ENCODE measurements at places on chromosomes 11 and 22.

- no peak for DNase-seq
Observed at GRCh38 chr11:26929806-26930517, 64.0 kb upstream of the FIBIN start.

DNA sequence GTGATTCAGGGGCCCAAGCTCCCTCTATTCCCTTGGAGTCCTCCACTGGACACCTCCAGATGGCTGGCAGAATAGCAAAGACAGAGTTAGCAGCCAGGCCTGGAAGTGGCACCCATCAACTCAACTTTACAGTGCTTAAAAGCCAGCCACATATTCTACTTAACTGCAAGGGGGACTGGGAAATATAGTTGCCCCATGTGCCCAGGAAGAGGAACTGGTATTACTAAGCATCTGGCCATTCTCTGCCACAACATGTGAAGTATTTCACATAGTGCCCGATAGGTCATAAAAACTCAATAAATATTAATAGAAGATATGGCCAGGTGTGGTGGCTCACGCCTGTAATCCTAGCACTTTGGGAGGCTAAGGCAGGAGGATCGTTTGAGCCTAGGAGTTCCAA lies 5.5 kb upstream of the IL10RA start:
- DNase-seq = no peak

DNA sequence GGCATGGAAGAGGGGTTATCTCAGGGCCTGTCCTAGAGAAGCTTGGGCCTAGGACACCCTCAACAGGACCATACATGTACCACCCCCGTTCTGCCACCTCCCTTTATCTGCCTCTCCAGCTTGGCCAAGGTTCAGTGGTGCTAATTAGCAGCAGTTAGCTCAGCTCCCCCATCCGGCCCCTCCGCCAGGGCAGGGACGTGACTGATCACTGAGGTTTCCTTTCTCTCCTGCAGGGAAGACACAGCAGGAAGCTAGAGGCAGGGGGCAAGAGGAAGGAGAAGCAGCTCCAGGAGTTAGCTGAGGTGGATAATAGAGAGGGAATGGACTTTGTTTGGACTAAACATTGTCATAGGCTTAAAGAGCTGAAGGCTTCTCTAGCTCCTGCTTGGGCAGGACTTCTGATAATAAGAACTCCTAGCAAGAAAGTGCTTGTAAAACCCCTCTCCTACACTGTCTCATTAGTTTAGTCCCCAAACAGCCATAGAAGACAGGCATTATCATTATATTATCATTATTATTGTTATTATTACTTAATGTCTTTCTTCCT lies 53.8 kb downstream of the BUD13 start:
- DNase-seq = no peak

DNA sequence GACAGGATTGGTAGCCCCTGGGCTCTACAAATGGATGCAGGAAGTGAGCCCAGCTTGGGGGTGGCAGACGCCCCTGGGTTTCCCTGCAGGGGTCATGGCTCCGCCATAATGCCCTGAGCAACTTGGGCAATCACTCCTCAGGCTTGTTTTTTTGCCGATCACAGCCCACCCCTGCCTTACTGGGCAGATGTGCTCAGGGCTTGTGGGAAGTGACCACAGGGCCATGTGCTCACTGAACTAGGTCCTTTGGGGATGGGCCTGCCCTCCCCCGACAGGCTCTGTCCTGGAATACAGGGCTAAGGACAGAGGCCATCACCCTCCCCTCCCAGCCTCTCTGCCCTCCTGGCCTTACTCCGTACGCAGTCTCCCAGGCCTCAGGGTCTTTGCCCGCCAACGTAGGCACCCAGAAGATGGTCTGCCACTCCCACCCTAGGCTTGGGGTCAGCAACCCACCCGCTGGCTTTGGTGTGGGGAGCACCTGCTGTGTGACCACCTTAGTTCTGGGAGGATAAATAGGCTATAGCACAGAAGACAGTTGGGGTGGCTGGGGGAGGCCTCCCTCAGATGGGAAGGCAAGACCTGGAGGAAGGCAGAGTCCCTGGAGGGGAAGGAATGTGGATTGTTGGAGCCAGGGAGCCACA lies 3.8 kb downstream of the RPLP2 start:
- DNase-seq = no peak

- peak; percentile 69 for DNase-seq
Observed at GRCh38 chr11:47565340-47566148, at the start of gene PTPMT1. PTPMT1 (plus strand) TSS chr11:47565599; CDS start chr11:47565623, 24 bp downstream.

DNA sequence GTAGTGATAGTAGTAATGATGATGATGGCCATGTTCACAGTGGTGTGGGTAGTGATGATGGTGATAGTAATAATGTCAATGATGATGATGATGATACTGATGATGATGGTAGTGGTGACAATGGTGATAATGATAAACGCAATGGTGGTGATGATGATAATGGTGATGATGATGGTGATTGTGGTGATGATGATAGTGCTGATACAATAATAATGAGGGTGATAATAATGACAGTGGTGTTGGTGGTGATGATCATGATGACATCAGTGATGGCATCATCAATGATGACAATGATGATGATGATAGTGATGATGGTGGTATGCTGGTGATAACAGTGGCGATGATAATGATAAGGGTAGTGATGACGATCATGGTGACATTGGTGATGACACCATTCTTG lies 92.3 kb downstream of the MPPED1 start:
- no peak for DNase-seq

DNA sequence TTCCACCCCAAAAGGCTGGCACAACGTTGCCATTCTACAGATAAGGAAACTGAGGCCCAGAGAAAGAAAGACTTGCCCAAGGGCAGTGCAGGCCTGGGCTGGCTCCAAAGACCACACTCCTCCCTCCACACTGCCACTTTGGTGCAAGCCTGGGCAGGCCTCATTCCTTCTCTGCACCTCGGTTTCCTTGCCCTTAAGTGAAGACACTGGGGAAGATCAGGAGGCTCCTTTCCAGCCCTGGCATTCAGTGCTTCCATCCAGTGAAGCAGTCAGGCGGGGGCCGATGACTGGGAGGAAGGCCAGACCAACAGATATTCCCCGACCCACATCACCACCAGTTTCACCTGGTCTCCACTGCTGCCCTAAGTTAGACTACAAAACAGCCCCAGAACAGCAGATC lies 18.3 kb upstream of the TCF20 start:
- DNase-seq = no peak

DNA sequence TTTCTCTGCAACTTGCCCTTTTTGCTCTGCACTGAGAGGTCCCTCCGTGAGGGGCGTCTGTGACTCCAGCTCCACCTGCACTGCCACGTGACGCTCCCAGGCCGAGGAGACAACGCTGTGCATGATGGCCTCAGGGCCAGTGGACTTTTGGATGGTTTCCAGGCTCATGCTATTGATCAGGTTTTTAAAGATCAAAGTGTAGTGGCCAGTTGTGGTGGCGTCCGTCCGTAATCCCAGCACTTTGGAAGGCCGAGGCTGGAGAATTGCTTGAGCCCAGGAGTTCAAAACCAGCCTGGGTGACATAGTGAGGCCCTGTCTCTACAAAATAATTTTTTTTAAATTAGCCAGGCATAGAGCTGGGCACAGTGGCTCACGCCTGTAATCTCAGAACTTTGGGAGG lies 16.1 kb downstream of the RPL3 start:
- no peak for DNase-seq

- no peak for DNase-seq
Observed at GRCh38 chr11:44006917-44007361, 40.8 kb upstream of the ACCSL start.

Data from immature natural killer cell (primary cell).